ENCODE measurements at places on chromosomes 5 and 9.
A peak's percentile ranks its signal among the peaks of the same experiment; 100 is the strongest.

DNA sequence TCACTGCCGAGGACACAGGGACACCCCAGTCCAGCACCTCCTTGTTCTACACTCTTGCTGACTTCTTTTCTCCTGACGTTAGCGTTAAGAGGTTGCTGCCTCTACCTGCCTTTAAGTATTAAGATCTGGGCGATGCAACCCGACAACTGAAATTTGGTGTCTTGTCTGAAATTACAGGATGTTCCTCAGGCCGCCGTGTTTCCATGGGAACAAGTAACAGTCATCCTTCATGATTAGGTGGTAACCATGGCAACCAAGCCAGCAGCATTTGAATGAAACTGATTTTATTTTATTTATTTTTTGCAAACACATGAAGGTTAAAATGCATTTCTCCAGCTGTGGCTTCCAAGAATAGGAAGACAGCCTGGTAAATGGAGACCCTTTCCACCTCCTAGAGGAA lies 20.8 kb downstream of the DAB2IP start:
- DNase-seq = no peak

- no peak for DNase-seq
Observed at GRCh38 chr9:136296434-136297015, 7.4 kb downstream of the CCDC187 start.

DNA sequence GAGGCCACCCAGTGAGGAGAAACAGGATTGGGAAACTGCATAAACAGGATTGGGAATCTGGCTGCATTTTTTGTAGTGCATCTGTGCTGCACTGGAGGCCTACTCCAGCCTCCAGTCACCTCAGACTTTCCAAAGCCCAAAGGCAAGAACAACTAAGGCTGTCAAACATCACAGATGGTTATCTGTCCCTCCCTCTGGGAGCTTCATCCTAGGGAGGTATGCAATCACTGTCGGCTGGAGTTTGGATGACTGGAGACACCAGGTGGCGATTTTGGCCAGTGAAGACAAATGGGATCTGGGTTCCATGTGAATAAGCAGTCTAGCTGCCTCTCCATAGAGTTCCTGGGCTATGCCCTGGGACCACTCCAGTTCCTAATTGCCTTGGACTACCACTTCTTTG lies 9.3 kb upstream of the SPINK13 start:
- DNase-seq = no peak

GRCh38 chr5:172482156-172483020 lies 28.1 kb upstream of the SH3PXD2B start:
- DNase-seq = no peak

GRCh38 chr9:77000330-77000729 lies 19.1 kb upstream of the FOXB2 start:
- no peak for DNase-seq

GRCh38 chr5:154580422-154580821 lies 102.4 kb upstream of the HAND1 start:
- no peak for DNase-seq

GRCh38 chr5:175609526-175609925 lies 48.3 kb upstream of the HRH2 start:
- DNase-seq = no peak

DNA sequence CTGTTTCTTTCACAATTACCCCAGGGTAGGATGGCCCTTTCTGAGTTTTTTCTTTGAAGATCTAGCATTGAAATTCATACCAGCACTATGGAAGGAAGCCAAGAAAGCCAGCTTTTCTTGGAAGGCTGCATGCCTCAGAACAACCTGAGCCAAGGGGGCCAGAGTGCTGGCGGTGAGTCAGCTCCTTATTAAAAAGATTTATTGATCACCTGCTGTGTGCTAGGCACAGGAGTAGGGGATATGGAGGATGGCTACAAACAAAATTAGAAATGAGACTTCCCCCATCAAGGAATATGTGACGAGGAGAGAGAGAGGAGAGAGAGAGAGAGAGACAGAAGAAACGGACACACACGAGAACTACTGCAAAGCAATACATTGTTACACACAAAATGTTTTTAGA lies 184.6 kb upstream of the PUM3 start:
- peak; percentile 1 for DNase-seq

GRCh38 chr9:99056886-99057664 lies 47.8 kb upstream of the TGFBR1 start:
- DNase-seq = peak; percentile 56

DNA sequence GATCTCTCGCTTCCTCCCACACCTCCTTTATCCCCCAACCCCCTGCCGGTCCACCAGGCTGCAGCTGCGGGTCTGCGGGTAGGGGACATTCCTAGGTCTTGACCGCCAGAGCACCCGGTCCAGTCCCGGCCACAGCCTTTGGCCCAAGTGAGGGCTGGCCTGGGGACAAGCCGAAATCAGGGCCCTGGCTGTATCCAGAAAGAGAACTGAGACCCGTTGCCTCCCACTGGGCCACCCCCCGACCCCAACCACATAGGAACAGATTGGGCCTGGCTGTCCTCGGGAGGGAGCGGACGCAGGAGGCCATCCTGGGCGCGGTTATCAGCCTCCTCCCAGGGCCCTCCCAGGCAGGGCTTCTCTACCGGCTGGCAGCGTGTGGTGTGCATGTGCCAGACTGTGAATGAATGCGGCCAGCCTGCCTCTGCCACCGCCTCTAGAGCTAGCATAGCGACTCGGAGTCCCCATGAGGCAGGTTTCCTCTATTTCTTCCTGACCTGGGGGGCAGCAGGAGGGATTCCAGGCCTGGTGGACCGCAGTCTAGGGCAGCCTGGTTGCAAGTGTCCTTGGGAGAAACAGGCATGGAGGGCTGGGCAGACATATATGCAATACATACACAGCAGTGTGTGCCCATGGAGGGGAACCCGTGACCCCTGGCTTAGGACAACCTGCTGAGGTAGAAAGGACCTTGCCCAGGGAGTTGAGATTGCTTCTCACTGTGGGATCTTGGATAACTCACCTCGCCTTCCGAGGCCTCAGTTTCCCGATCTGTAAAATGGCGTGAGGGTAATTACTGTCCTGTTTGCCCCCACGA lies 1.2 kb downstream of the N4BP3 start:
- peak; percentile 34 for DNase-seq

GRCh38 chr9:128845186-128845931 lies 15.8 kb upstream of the SPOUT1 start:
- no peak for DNase-seq

DNA sequence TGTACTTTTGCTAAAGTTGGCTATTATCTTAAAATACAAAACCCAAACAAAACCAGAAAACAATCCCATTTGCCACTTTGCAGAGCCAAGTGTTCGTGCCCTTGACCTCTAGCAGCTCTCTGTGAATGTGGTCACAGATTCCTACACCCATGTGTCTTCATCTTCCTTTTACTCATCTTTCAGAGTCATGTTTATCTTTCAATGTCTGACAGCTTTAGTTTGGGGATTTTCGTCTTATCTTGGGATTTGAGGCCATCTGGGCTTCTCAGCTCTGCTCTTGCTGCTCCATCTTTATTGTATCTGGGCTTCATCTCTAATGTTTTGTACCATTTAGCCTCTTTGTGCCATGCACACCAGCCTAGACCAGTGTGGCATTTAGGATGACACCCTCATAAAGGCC lies 81.0 kb downstream of the DAPK1 start:
- DNase-seq = no peak

GRCh38 chr9:71268871-71269635 lies 147.6 kb upstream of the TRPM3 start:
- no peak for DNase-seq

- DNase-seq = no peak
Observed at GRCh38 chr5:172768573-172769341, 2.2 kb downstream of the DUSP1 start.

- DNase-seq = no peak
Observed at GRCh38 chr5:154830219-154830595, 20.2 kb downstream of the FAXDC2 start.

DNA sequence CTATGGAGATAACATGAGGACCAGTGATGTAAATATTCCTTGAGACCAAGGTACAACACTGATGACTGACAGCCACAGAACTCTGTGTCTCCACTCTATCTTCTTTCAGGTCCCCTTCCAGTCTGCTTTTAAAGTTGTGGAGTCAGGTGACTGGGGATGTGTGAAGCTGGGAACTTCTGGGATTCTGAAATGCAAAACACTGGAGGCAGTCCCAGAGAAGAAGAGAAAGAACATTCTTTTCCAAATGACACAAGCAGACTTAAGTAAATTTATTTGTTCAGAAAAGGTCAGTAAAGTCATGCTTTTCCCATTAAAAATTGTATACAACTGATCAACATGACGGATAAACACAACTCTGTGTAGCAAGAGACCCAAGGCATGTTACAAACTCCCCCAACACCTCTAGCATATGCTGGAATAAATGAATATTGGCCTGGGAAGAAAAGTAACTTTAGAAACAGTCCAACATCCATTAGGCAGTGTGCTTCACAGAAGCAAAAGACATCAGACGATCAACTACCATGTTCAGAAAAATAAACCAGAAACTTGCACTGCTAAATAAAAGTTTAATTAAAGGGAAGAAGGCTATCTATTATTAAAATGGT lies 92.4 kb upstream of the IFNK start:
- no peak for DNase-seq

DNA sequence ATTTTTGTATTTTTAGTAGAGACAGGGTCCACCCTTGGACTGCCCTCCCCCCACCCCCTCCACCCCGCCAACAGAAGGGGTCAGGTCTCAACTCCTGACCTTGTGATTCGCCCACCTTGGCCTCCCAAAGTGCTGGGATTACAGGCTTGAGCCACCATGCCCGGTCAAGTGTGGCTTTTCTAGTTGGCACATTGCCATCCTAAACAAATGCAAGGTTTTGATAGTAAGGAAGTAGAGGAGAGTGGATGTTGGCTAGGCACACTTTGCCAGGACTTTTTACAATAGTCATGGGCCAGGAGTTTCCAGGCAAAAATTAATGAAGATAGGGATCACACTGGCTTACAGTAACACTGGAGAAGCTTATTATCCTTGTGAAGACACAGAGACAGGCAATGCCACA lies 62.4 kb downstream of the GALNT12 start:
- DNase-seq = peak; percentile 12

DNA sequence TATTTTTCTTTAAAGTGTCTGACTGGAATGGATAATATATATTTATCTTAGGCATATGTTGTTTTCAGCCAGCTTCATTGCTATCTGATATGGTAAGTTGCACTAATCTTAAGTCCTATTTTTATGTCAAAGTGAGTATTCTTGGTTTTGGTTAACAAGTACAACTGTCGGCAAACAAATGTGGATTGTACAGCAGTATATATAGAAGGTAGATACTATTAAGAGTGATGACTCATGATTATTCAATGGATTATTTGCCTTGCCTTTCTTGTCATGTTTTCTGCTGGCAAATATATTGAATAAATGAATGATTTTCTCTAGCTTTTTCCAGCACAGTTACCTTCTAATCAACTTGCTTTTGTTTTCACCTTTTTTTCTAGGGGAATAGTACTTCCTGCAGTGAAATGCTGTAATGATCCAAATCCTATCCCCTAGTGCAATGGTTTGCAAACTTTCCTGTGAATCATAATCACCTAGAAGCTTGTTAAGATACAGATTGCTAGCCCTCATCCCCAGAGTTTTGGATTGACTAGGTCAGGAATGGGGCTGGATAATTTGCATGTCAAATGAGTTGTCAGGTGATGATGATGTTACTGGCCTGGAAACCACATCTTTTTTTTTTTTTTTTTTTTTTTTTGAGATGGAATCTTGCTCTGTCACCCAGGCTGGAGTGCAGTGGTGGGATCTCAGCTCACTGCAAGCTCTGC lies 60.8 kb upstream of the ARRDC3 start:
- no peak for DNase-seq

- no peak for DNase-seq
Observed at GRCh38 chr9:116668970-116669695, 18.0 kb upstream of the TRIM32 start.

GRCh38 chr9:86639899-86640379 lies 285.7 kb upstream of the TUT7 start:
- DNase-seq = no peak

- DNase-seq = peak; percentile 98
Observed at GRCh38 chr5:139482050-139482889, at the start of gene STING1. Gene STING1, minus strand, starts transcription at chr5:139482758. Its CDS starts 1,054 bp downstream, at chr5:139481704.

- DNase-seq = no peak
Observed at GRCh38 chr5:13580058-13580457, 364.4 kb downstream of the DNAH5 start.

- DNase-seq = no peak
Observed at GRCh38 chr9:119701651-119702050, 332.4 kb upstream of the BRINP1 start.

GRCh38 chr5:89735082-89735481 lies 674.5 kb downstream of the CETN3 start:
- DNase-seq = no peak

DNA sequence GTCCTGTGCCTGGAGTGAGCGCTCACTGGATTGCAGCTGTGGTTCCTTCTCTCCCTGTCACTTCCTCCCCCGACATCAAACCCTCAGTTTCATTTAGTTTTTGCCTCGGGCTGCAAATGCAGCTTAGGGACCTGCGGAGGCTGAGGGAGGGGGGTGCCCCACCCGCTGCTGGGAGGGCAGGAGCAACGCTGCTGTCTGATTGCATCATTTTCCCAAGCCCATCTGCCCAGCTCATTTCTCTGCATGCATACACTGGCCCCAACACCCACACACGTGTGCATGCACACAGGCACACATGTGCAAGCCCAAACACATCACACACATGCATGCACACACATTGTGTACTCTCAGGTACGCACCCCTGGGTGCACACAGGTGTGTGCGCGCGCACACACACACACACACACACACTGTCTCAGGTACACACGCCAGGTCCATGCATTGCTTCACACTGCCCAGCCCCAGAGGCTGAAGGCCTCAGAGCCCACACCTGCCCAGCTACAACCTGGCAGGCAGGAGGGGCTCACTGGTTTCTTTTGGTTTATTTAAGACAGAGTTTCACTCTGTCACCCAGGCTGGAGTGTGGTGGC lies 3.4 kb downstream of the ASS1 start:
- DNase-seq = peak; percentile 38

- no peak for DNase-seq
Observed at GRCh38 chr9:107293543-107294085, 10.5 kb downstream of the RAD23B start.

GRCh38 chr5:168482361-168482760 lies 3.9 kb upstream of the RARS1 start:
- DNase-seq = no peak

DNA sequence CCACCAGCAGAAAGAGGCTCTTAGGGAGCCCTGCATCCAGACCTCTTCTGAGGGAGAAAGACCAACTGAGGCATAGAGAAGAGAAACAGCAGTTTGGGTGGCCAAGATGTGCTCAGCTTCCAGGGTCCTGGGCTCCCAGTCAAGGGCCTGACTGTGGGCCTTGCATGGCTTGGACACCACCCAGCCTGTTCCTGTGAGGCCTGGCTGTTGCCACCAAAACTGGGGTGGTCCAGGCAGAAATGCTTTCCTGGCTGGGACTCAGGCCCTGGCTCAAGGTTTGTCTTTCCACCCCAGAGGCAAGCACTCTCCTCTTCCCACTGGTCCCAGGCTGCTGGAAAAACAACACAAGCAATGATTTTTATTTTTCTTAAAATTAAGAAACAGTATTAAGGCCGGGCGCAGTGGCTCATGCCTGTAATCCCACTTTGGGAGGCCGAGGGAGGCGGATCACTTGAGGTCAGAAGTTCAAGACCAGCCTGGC lies 13.3 kb downstream of the MYOZ3 start:
- DNase-seq = no peak

Data from MG63 (cell line).